ENCODE measurements at places on chromosomes 4 and X.

GRCh38 chrX:69025802-69026301 lies 139.4 kb downstream of the PJA1 start:
- DNase-seq: no peak

GRCh38 chr4:118005883-118006282 lies 28.4 kb upstream of the NDST3 start:
- no peak for DNase-seq

DNA sequence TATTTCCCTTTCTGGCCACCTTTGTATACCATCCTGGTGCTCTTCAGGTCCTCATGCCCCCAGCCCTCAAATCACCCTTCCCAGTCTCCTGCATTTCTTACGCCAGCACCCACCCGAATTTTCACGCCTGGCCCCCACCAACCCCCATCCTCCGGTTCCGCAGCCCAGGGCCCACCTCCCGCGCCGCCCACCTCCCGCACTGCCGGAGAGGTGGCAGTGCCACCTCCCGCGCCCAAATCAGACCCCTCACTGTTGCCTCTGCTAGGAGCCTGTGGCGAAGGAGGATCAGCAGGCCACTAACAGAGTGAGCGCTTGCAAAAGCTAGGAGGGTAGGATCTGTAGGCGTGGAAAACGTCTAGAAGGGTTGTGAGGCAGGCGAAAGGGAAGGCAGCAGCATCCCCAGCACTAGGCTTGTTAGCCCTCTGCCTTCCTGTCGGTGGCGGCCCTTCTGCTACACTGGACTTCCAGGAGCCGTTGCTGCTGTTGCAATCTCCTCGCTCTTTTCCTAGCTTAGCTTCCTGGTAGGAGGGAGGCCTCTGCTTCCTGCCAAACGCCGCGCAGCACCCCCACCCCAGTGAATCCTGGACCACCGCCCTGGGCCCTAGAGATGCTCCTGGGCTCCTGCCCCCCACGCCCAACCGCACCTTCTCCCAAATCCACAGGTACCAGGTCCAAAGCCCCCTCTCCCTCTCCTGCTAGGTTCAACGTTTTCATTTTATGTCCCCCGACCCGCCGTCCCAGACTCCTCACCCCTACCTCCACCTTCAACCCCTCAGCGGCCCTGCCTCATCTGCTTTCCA lies 51.0 kb downstream of the SPIN2B start:
- DNase-seq: no peak

DNA sequence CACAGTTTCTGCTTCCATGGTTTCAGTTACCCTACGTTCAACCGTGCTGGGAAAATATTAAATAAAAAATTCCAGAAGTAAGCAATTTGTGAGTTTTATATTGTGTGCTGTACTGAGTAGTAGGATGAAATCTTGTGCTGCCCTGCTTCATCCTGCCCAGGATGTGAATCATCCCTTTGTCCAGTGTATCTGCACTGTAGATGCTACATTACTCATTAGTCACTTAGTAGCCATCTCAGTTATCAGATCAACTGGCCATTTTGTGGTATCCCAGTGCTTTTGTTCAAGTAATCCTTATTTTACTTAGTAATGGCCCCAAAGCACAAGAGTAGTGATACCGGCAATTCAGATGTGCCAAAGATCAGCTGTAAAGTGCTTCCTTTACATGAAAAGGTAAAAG lies 97.9 kb downstream of the COX18 start:
- no peak for DNase-seq

- DNase-seq: no peak
Measured at GRCh38 chr4:79650217-79650616, 242.2 kb upstream of the GK2 start.

GRCh38 chrX:146863566-146863965 lies 49.0 kb upstream of the CXorf51A start:
- no peak for DNase-seq

- DNase-seq: no peak
Measured at GRCh38 chr4:142773505-142773904, 72.6 kb downstream of the INPP4B start.

GRCh38 chr4:833156-833555 lies 7.2 kb upstream of the CPLX1 start:
- no peak for DNase-seq

DNA sequence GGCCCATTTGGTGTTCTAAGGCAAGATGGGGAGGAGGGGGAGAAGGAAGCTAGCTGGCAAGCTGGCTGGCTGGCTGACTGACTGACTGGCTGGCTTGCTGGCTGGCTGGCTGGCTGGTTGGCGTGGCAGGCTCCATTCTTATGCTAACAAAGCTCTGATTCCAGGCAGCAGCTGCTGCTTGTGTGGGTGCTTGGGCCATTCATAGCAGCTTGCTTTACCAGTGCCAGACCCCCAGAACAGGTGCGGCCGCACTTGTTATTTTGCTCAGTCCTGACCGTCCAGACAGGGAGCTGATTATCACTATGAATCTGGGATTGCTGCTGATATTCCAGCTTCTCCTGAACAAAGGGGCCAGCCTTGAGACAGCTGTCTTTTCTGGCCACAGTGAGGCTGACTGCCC lies 131.2 kb upstream of the PAK3 start:
- DNase-seq: no peak

DNA sequence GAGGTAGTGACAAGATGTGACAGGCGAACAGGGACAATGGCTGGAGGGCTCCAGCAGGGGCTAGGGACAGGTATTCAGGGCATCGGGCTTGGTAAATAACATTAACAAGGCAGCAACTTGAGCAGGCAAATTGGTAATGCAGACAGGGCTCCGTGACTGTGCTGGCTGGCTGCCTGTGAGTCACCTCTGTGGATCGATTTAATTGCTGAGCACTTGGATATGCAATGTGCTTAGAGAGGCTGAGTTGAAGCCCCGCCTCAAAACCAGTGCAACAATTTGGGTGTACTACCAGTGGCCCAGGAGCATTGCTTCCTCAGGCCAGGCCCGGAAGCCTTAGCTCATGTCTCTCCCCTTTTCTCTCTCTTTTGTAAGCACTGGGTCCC lies 19.5 kb downstream of the CNGA2 start:
- no peak for DNase-seq

DNA sequence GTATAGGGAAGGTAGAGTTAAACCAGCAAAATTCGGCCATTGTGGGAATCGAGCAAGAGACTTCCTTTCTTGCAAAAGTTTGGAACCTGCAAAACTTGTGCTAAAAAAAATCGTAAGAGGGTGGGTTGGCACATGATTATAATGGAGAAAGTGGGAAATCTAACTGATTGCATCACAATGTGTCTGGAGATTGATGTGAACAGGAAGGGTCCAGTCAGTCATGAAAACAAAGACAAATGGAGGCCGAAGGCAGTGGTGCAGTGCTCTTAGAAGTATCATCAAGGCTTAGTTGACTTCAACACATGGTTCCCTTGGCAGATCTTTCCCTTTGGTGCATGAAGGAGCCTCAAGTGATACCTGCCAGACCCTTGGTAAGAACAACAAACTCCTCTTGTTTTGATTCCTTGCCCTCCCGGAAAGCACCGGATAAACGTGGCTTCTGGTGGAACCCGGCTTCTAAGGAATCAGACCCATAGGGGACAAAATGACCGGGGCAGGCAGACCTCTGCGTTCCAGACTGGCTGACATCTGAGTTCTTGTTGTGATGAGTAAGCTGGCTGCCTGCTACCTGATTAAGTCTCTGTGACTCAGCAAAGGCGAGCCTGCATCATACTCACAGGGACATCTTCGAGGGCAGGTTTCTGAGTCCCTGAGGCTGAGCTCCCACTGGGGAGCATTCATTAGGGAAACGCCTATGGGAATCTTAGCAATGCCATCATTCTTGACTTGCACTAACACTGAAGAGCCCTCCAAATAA lies 87.7 kb upstream of the MAP3K15 start:
- DNase-seq: no peak

DNA sequence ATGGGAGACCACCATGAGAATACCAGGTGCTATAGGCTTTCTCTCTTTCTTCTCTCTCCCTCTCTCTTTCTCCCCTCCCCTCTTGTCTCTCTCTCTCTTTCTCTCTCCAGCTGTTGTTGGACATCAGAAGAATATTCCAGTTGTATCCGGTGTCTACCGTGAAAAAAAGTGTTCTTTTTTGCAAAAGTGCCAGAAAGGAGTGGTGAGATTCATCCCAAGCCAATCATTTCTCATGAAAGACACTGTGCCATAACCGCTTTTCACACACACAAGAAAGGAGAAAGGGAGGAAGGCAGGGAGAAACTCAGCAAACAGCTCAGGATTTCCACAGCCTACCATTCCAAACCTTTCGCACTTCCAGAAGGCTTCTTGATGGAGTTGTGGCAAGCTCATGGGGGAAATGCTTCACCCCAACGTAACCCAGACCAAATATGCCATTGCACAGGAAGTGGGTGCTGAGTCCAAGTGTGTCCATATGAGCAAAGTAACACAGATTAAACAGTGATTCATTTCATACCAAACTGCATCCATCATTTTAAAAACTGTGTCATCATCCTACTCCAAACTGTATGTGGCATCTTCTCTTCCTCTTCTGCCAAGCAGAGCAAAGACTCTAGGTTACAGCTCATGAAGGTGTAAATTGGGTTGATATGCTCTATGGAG lies 224.0 kb downstream of the APBB2 start:
- no peak for DNase-seq

GRCh38 chr4:159353422-159354116 lies 250.7 kb downstream of the RAPGEF2 start:
- no peak for DNase-seq

GRCh38 chr4:112604589-112604988 lies 32.1 kb downstream of the ZGRF1 start:
- peak; percentile 65 for DNase-seq

GRCh38 chr4:88010966-88011365 lies 3.5 kb downstream of the PKD2 start:
- DNase-seq: no peak

DNA sequence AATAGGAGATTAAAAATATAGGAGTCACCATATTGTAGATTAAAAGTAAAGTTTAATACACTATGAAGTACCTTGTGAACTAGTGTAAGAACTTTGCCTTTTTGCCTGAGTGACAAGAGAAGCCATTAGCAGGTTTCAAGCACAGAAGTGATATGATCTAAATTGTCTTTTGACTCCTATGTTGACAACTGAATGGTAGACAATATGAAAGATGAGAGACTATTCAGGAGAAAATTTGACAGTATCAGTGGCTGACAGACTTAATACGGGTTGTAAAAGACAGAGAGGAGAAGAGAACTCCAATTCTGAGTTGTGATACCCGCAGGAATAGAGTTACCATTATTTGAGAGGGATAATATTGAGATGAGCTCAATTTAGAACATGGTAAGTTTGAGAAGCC lies 1259.8 kb downstream of the PCDH7 start:
- DNase-seq: no peak

DNA sequence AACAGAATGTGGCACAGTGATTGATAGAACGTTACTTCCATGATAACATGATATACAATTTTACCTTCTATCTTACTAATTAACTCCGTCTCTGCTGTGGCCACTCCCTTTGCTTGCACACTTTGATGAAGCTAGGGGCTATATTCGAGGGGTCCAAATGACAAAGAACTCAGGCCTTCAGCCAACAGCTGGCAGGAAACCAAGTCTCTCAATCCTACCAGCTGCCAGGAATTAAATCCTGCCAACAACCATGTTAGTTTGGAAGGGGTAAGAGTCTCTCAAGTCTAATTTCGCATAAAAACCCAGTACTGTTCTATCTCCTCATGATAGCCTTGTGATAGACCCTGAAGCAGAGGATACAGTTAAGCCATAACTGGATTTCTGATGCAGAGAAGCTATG lies 1122.9 kb upstream of the PCDH10 start:
- DNase-seq: no peak

DNA sequence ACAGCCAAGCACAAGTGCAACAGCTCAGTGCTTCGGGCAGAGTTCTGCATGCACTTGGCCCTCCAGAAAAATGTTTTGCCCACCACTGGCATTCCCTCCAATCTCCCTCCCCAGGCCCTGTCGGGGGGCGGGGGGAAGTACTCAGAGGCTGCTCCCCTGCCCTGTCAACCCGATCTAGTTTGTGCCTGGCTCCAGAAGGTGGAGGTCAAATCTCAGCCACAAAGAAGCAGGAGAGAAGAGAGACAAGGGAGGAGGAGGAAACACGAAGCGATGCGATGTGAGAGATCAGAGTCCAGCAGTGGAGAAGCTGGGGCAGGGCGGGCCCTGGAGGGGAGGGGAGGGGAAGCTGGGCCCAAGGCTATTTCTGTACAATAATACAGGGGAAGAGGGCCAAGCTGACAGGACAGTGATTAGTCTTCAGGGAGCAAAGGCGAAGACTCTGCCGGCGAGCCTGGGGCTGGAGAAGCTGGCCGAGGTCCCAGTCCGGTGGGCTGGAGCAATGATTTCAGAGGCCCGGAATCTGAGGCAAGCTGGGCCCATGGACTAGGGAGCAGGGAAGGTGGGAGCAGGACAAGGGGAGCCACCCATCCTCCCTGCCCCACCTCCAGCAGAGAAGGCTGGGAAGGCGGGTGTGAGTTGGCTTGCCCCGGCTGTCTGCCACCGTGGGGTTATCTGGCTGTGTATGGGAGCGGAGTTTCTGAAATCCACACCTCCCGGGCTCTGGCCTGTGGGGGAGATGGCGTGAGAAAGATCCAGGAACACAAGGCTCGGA lies 167.1 kb downstream of the EFNB1 start:
- no peak for DNase-seq

DNA sequence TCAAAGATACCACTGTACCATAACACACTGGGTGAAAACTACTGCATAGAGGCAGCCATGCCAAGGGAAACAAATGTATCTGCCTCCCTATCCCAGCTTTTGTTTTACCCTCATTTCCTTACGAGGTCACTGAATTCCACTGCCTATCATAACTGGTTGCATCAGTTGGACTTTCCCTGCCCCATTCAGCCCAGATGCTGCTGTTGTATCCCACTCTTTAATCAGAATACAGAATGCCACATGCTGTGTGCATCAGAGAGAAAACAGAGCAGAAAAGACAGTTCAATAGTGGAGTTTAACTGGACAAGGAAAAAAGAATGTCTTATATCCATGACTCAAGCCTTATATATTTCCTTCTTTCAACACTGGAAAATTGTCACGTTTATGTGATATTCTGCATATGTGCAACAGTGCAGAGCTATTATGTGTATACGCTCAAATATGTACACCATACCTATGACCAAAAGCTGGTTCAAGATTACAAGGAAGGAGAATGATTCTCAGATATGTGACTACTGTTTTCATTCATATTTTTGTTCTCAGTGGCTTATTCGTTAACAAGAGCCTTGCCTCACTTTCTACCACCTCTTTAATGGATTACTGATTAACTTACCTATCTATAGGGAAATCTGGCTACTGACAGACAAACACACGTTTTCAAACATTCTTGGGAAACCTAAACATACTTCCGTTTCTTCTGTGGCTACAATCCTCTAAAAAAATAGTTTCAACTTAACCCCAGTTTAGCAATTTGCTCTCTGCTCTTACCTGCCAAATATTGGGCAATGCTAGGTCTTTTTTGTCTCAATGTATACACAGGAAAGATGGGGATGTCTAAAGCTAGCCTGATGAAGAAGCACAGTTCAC lies 378.9 kb downstream of the SMARCA1 start:
- no peak for DNase-seq

- no peak for DNase-seq
Measured at GRCh38 chr4:169268951-169269760, 1.6 kb downstream of the SH3RF1 start.

GRCh38 chrX:118497180-118497818 lies 1.7 kb downstream of the DOCK11 start:
- no peak for DNase-seq

- DNase-seq: no peak
Measured at GRCh38 chrX:130415201-130415600, 13.4 kb downstream of the RBMX2 start.

Measured in putamen (tissue), 1 donor.